ENCODE measurements at places on chromosomes 6 and 20. TPM values are rescaled to one million over a fixed set of nuclear protein-coding genes. Genes with fewer than 3 reads are reported as not detected.

The BCKDHB gene
- 32.0 TPM for polyA plus RNA-seq

DNA sequence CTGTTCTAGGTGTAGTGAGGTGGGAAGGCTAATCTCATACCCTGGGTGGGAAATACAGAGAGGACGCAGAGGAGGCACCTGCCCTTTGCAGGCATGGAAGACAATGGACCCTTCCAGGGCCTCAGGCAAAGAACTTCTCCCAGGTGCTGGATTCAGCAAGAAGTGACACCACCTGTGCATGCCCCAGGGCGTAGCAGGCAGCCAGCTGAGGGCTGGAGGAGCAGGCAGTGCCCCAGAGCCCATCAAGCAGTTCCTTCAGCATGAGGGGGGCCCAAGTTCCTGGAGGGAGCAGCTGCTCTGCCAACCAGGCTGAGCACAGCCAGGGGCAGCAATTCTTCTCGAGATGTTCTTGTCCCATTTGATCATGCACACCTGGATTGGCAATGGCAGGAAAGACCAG lies 170.3 kb upstream of the PDE10A start:
- no peak for DNase-seq

- DNase-seq = no peak
These were observed 294.9 kb upstream of the TSHZ2 start for GRCh38 chr20:52677216-52677615.

GRCh38 chr20:61125076-61125475 lies 127.0 kb upstream of the CDH4 start:
- no peak for DNase-seq

GRCh38 chr20:19626896-19627295 lies 131.2 kb upstream of the RIN2 start:
- no peak for DNase-seq
